ENCODE measurements at places on chromosomes 1 and 21. TPM values are rescaled to one million over a fixed set of nuclear protein-coding genes. Genes with fewer than 3 reads are reported as not detected.
A peak's percentile ranks its signal among the peaks of the same experiment; 100 is the strongest.

CYYR1 gene
- 24.8 TPM for total RNA-seq

DNA sequence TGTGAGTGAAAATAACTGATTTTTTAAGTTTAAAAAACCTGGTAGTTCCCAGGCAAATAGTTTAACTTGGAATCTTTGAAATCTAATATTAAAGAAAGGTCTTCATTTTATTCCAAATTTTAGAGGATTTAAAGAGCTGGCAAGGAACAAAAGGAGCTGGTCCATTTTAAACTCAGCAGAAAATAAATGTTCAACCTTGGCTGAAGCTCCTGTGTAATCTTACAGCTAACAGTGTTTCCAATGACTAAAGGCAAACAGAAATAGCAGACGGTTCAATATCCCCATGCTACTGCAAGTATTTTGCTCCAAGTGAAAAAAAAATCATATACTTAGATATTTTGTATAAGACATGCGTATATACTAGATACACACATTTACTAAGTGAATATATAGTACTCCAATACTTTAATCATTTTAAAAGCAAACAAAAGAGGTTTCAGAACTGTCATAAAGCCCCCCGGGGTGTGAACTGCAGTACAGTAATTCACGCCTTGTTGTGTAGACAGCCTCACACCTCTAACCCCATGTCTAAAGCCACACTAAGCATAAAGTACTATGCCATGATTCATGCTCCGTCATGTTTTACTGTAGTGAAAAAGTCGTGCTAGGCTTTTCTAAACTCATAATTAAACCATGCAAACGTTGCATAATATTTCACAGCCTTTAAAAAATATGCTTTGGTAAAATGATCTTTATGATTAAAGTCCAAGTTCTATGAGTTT is 132.2 kb downstream of the CLIC6 start:
- DNase-seq, result no peak

- DNase-seq, result no peak
These were observed 54.2 kb upstream of the EPS8L3 start for GRCh38 chr1:109817881-109818270.

HPDL gene
- not detected for total RNA-seq

- DNase-seq, result no peak
These were observed 5.1 kb downstream of the IFFO2 start for GRCh38 chr1:18951416-18951815.

DNA sequence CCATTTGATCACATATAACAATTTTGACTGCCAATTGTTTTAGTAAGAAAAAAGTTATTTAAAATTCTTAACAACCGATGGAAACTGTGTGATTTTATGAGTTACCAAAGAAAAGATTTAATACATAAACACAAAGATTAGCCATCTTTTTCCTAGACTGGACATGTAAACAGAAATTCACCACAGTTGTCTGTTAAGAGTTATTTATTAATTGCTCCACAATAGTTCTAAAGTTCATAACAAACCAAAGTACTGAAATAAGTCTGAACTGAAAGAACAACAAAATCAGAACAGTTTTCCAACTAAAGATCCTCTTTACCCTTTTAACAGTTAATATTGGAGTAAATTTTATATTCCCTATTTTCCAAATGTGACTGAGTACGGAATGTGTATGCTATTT is 8.6 kb downstream of the ZNF281 start:
- DNase-seq, result no peak

GRCh38 chr1:64701071-64701470 is 43.8 kb upstream of the RAVER2 start:
- no peak for DNase-seq

- no peak for DNase-seq
These were observed 37.6 kb upstream of the BTG3 start for GRCh38 chr21:17650292-17650691.

ITPKB gene
- 31.8 TPM for total RNA-seq

DNA sequence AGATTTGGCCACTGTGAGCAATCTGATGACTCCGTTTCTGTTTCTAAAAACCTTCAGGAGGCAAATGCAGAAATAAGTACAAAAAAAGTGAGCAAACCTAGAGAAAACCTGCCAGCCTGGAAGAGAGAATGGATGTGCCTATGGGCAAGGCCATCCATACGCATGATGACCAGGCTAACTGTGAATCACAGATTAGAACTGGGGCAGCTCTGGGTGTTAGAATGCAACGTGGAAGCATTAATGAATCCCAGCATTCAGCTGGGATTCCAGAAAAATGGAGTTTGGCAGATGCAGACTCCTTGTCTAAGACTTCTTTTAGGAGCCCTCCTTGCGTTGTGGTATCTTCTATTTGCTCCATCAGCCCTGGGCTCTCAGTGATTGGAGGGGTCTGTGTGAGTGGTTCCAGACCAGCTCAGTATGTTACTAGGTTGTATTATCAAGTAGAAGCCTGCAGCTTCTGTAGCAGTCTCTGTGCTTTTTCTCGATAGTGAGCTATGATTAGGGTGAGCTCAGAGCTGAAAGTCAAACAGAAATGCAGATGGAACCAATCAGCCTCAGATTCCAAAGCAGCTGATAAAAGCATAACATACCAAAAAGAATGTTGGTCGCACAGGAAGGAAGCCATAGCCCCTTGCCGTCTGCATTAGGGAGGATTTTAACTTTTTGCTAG is 154.0 kb downstream of the PSMG1 start:
- no peak for DNase-seq

DNA sequence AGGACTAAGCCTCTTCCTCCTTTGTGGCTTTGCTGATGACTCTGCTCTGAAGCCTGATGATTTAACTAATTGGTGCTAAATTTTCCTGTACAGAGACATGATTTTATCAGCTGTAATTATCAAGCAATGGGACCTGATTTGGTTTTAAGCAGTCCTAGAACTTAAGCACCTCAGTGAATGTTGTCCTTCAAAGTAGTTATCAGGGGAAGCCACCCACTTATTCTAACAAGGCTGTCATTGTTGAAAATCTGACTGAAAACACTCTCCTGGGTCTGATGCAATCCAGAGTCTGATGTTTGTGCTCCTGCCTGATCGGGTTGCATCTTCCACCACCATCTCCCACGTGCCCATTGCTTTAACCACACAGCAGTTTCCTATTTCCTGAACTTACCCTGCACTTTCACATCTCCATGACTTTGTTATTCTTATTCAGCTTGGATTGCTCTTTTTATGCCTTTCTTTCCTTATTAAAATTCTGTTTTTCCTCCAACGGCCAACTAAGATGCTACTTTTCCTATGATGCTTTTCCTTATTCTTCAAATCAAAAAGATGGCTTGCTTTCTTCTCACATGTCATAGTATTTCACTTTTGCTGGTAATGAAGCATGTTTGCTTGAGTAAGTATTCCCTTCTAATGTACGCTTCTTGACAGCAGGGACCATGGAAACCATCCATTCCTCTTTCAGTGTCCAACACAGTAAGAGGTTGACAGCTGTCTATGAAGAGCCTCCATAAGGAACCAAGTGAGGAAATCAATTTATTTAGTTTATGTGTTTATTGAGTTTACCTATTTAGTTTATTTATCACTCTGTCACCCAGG is 55.0 kb downstream of the S1PR1 start:
- DNase-seq, result peak; percentile 56

EPHB2 gene
- 16.6 TPM for total RNA-seq

GRCh38 chr1:37673920-37674319 is 18.4 kb upstream of the CDCA8 start:
- DNase-seq, result no peak

GRCh38 chr21:39576518-39577128 is 36.1 kb upstream of the B3GALT5 start:
- DNase-seq, result no peak

DNA sequence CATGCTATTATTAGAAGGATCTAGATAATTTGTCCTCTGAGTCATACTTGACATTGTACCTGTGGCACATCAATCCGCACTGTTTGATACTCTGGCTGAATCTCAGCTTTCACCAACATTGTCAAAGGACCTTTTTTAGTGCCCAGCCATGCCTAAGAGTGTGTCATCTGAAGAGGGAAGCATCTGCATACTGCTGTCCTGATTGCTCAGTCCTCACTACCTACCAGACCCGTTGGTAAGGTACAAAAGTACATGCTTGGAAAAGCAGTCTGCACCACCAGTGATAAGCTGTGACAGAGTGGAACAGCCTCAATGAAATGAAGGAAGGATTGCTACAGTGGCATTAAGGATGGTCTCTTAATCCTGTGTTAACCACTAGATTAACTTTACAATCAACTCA is 17.1 kb downstream of the SYNC start:
- DNase-seq, result no peak

DNA sequence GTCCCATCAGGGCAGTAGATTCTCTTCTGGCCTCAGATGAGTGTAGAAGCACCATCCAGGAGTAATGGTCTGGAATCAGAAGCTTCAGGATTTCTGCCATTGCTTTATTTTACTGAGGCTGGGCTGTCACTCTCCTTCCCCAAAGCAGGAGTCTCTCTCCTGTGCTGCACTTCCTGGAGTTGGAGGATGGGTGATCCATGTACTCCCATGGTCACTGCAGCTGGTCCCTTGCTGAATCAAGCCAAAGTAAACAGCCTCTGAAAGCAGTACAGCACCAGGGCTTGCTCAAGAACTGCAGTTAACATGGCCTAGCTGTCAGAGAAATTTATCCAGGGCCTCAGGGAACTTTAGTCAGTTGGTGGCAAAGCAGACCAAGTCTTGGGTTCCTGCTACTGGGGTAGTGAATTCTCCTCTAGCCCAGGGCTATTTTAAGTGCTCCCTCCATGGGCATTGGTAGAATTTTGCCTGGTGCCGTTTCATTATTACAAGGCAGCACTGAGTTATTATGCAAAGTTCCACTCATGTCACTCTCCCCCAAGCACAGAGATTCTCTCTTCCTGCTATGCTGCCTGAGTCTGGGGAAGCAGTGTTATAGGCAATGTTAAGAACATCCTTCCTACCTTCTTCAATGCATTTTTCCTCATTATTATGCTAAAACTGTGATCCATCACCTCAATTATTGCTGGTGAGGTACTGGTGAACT is 29.5 kb downstream of the DRAM2 start:
- no peak for DNase-seq

DNA sequence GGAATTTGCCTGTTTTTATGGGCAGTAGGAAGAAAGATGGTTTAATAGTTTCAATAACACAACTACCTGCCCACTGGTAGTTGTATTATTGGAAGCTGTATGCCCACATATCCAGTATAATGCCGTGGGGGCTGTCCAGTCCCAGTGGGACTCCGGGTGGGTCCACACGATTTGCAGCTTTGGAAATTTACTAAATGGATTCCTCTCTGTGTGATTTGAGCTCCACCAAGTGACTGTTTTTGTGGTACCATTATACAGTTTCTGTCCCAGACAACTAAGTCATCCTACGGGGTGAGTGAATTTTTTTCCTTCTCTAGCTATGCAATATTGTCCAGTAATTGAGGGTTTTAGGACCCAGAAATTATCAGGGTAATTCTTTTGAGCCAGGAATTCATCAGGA is 86.8 kb downstream of the PLA2G4A start:
- DNase-seq, result no peak

DNA sequence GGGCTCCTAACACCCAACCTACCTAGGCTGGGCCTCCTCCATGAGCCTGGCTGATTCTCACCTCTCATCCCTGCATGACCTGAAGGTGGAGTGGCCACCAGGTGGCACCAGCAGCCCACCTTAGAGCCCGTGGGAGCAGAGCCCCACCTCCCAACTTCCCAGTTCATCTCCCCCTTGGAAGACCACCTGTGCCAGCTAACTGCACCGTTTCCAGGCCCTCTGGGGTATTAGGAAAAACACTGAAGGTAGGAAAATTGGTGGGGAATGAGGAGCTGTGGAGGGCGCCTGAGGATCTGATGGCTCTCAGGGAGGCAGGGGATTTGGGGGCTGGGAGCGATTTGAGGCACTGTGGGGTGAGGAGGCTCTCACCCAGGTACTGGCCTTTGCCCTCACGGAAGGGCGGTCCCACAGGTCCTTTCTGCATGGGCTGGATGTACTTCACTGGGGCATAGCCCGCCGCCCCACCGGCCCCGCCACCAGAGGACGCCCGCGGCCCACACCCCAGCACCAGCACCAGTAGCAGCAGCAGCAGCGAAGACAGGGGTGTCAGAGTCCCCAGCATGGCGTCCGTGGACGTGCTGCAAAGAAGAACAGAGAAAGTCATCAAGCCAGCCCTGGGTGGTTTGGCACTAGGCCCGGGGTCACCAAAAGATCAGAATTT is 11.1 kb downstream of the ADPRS start:
- DNase-seq, result peak; percentile 94

GRCh38 chr1:97170300-97170699 is 448.7 kb downstream of the PTBP2 start:
- DNase-seq, result no peak
